LoVo (cell line): ENCODE measurements at places on chromosomes 4 and X.

DNA sequence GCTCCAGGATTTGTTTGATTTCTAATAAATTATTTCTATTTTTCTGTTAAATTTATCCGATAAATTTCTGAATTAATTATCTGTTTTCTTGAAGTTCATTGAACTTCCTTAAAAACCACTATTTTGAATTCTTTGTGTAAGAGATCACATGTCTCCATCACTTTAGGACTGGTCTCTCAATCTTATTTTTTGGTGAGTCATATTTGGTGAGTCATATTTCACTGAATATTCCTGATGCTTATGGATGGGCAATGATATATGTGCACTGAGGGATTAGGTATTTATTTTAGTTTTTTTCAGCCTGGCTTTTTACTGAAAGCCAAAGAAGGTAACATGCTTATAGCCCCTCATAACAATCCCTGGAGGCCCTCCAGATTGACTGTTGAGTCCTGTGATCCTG, 48.5 kb upstream of the IL15 start:
- no peak for DNase-seq

GRCh38 chr4:151409470-151410313, 716 bp downstream of the FHIP1A start:
- DNase-seq: peak; percentile 31

DNA sequence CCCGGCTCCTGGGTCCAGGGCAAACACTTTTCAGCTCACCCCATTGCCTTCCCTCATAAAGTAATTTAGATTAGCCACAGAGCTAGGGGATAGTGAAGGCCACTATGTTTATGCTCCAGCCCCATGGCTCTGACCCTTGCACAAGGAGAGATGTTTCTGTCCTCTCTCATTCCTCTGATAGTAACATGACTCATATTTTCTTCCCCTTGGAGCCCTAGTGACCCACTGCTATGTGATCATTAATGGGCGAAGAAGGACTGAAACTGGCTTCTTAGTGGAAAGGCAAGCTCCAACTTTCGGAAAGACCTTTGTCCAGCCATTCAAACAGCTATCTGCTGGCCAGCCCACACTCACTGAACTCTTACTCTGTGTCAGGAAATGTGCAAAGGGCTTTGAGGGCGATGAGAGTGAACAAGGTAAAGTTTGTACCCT, 12.3 kb downstream of the CLDN2 start:
- DNase-seq: peak; percentile 32

DNA sequence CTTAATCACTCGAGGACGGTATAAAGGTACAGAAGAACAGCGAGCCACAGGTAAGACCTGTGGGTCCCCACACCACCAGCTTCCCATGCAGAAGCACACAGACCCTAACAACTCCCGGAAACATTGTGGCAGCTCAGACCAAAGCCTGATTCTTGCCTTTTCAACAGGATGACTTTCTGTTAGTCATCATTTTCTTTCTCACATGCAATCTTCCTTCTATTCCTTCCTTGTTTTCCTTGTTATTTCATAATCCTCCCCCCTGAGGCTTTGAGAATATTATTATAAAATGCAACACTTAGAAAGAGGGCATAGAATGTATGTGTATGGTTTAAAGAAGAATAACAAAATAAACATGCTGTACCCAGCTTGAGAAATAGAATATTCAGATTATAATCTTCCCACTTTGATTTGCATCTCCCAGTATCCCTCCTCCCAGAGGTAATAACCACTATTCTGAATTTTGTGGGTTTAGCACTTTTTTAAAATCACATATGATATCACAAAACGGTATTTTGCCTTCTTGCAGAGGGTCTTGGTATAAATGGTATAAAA, 100.9 kb downstream of the FHDC1 start:
- no peak for DNase-seq

DNA sequence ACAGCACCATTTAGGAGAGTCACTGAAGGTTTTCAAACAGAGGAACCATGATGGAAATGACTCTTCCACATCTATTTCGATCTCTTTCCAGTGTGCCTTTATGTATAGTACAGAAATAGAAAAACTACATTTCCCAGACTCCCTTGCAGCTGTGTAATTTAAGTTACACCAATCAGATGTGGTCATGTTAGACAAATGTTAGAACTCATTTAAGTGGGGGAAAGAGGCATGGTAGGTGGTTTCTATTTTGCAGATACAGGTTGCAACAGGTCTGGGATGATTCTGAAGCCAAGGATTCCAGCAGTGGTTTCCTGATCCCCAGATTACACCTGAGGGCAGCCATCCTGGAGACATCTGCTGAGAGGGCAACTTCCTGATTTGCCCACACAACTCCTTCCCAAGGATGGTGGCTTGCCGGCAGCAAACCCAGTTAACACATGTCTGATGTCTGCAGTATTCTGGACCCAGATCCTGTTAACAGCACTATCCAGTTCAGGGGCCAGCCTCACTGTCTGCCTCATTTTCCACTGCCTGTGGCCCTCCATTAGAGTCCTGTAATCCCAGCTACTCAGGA, 38.7 kb upstream of the PDK3 start:
- no peak for DNase-seq

DNA sequence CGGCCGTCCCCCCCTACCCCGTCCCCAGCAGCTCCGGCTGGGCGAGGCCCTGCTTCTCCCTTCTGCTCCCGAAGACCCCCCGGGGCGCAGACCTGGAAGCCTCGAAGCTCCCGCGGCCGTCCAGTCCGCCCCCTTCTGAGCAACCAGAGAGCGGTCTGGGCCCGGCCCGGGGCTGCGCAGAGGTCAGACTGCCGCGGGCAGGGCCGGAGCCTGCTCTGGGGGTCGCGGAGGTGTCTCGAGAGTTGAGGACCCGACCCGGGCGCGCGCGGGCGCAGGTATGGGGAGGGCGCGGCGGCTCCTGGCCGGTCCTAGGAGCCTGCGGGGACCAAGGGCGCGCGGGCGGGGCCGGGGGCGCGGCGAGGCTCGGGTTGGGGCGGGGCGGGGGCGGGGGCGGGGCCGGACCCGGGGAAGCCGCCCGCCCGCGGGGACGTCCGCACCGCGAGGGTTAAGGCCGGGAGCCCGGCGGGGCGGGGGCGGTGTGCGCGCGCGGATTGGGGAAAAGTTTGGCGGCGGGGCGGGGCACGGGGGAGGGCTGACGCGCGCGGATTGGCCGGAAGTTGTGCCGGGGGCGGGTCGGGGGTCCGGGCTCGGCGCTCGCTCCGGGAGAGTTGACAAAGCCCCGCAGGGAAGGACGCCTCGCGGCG, at the start of gene FGFRL1:
FGFRL1 (plus strand) TSS at position 605 of the 644 bp plus-strand sequence. CDS start 860 bp downstream, outside the sequence.
- DNase-seq: peak; percentile 93

DNA sequence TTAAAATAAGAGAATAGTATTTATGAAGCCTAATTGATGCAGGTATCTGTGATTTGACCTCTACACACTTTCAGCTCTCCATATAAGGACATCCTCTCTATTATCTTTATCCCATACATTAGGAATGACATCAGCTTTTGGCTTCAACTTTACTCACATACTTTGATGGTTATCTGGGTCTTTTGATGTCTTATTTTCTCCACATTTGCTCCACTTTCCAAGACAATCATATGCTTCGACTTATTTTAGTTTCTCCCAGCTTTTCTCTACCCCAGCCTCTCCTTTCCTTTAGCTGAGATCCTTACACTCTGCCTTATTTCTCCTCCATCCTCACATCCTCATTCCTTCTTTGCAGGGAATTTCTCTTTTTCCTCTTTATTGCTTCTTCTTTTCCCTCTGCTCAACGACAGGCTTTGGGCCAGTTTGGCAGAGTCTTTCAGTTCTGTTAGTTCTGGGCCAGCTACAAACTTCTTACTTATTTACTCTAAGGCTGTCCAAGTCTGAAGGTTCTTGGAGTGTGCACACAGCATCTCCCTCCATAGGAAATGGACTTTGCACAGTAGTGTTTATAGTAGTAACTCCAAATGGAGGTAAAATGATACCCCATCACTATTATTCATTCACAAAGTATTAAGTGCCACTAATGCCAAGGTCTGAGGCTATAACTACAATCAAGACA, 50.5 kb downstream of the SLC4A4 start:
- DNase-seq: no peak

GRCh38 chr4:82747686-82748575, 50.7 kb downstream of the SCD5 start:
- no peak for DNase-seq

GRCh38 chrX:100085846-100086245, 324.2 kb downstream of the PCDH19 start:
- DNase-seq: no peak

- DNase-seq: no peak
These were observed 102.0 kb downstream of the ELOVL6 start for GRCh38 chr4:110096405-110096804.

DNA sequence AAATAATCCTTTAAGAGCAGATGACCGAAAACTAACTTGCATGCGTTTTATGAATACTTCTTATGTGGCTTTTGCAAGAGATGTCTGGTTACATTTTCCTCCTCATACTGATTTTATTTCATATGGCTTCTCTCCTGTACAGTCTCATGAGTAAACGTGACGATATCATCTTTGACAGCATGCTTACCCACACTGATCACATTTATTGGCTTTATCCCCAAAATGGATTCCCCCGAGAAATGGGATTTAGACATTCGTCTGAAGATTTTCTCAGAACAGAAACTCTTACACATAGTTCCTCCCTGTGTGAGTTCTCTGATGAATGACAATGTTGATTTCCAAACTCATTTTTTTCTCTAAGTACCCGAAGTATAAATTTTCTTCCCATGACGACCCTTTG, 939.7 kb upstream of the LCORL start:
- DNase-seq: no peak

- DNase-seq: no peak
These were observed 5.0 kb upstream of the TSPAN5 start for GRCh38 chr4:98663226-98664006.
